ENCODE measurements at places on chromosomes 5 and 9. TPM values are rescaled to one million over a fixed set of nuclear protein-coding genes. Genes with fewer than 3 reads are reported as not detected.

The STKLD1 gene
- total RNA-seq = 0.17 TPM

The ABO gene
- not detected for total RNA-seq

GRCh38 chr5:4983701-4984100 lies 156.4 kb upstream of the ADAMTS16 start:
- DNase-seq = no peak

GRCh38 chr9:79286992-79287707 lies 284.6 kb upstream of the TLE4 start:
- no peak for DNase-seq

The FOXD4L4 gene
- total RNA-seq = 0.34 TPM

DNA sequence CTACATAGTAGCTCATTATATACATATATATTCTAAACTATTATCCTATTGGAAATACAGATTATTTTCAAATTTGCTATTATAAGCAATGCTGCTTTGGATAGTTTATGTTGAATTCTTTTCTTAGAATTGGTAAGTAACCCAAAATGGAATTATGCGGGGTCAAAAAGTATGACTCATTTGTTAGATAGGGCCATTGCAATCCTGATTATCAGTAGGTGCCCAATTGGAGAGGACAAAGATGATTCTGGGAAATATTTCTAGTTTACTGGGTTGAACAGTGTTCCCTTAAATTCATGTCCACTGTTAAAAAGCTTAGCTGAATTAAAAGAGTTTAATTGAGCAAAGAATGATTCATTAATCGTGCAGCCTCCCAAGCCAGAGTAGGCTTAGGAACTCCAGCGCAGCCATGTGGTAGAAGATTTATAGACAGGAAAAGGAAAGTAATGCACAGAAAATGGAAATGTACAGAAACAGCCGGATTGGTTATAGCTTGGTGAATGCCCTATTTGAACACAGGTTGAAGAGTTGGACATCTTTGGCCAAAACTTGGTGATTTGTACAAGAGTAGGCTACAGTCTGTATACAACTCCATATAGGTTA lies 81.8 kb downstream of the GDNF start:
- DNase-seq = peak; percentile 46

- no peak for DNase-seq
These were observed 286.0 kb downstream of the NR2F1-AS1 start for GRCh38 chr5:93294996-93295395.

GRCh38 chr5:135204151-135204600 lies 170.1 kb upstream of the PITX1 start:
- DNase-seq = no peak

The PCDHB10 gene
- 0.71 TPM for total RNA-seq

The SEMA5A gene
- total RNA-seq = 0.23 TPM

The POC5 gene
- 51.1 TPM for total RNA-seq

The GIN1 gene
- total RNA-seq = 22.5 TPM

Data from Daoy (cell line).